ENCODE measurements at places on chromosomes 2 and 18. TPM values are rescaled to one million over a fixed set of nuclear protein-coding genes. Genes with fewer than 3 reads are reported as not detected.
A peak's percentile ranks its signal among the peaks of the same experiment; 100 is the strongest.

DNA sequence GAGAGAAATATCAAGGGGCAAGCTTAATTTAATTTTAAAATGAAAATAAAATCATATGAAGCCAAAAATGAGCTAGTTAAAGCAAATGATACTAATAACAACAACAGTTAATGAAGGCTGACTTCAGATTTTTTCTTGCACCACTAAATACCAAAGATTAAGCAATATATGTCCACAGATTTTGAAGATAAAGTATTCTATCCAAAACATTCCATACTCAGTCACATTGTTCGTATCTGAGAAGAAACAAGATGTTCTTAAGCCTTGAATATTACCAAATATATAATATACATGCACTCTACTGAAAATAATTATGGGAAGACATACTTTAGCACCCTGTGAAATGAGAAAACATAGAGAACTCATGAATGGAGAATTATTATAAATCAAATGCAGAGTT, 593.3 kb upstream of the SYT4 start:
- DNase-seq: no peak

CAPN10 gene
- total RNA-seq: 20.5 TPM

- DNase-seq: peak; percentile 80
Observed at GRCh38 chr2:175030380-175031271, 25.4 kb upstream of the CHN1 start.

DNA sequence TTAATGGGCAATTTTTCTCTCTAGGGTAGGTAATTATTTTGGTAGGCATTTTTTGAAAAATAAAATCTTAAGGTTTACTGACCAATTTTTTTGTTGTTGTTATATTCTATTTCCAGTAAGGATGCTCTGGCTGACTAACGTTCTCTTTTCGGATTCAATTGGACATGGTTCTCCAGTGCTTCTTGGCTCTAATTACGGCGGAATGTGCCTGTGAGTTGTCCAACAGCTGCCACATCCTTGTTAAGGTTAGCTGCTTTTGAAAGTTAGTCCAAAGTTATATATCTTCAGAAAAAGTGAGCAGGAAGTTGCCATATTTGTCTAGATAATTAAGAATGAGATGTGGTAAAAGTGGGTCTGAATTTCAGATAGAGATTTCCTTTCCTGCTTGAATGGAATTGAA, 45.8 kb upstream of the SMIM21 start:
- DNase-seq: peak; percentile 81

DNA sequence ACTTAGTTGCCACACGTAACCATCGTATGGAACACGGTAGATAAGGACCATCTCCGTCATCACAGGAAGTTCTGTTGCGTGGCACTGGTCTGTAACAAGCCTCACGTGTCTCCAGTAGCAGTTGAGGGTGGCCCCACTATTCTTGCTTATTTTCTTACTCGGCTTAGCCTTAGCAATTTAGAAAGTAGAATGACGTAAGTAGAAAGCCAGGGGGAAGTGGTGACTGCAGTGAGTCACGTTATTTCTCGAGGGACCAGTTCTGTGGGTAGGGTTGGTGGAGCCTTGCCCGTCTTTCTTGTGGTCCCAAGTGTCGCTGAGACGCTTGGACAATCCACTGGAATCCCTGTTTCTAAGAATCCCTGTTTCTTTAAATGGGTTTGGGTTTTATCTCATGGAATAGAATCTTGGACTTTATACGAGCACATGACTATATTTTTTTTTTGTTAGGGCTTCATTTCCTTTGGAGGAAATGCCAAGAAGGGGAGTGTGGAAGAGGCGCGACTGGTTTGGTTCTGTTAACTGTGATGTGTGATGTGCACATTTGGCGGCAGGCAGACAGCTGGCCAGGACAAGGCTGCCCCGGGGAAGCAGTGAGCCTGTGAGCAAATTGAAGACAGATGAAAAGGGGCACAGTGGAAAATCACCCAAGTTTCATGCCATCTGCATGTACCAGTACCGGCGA, 96.2 kb downstream of the CABLES1 start:
- peak; percentile 98 for DNase-seq

TGFBRAP1 gene
- 44.9 TPM for total RNA-seq

GRCh38 chr2:28608500-28609424, 112.9 kb downstream of the PLB1 start:
- DNase-seq: no peak

GLS gene
- total RNA-seq: 145 TPM

All from LHCN-M2 (cell line).